ENCODE measurements at places on chromosomes 13 and 19.

DNA sequence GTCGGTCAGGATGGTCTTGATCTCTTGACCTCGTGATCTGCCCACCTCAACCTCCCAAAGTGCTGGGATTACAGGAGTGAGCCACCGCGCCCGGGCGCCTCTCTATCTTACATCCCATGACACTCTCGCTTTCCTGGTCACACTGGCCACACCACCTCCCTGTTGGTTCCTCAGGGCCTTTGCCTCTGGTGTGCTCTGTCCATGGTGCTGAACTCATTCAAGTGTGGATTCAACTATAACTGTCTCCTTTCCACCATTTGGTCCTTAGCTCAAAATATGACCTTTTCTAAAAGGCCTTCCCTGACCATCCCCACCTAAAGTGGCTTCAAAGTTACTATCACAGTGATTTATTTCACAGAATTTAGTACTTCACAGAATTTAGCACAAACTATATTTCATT is 3.7 kb upstream of the SMIM17 start:
- no peak for DNase-seq

DNA sequence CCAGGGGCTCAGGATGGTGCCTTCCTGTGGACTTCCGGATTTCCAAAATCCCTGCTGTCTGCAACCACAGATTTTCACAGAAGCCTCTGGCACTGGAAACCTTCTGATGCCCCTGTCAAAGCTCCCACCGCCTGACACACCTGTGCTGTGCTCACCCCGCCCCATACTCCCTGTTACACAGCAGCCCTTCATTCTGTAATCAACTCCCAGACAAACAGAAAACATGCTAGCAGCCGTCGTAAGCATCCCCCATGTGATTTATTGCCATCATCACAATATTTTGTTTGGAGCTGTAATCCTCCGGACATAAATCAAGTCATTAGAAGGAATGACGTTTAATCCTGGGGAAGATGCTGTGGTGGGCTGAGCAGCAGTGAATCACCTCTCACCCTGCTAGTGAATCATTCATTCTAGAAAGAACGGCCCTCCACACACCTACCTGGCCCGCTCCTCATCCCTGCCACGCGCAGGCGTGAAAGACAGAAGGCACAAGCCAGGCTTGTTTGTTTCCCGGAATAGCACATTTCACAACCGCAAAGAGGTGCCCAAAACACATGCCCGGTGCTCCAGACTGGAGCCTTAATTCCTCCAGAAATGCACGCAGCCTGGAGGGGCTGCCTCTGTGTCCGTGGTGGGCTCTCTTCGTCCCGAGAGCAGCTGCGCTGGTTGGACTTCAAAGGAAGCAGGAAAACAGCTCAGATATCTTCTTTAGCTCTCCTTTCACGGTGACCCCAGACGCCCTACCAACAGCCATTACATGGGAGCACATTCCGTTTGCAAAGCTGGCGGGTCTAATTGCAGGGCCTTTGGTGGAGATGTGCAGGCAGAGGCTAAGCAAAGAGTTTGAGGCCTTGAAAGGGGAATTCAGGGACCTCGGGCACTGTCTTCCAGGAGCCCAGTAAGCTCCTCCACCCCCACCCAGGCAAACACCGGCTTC is 41.3 kb upstream of the KCTD15 start:
- DNase-seq, result no peak

DNA sequence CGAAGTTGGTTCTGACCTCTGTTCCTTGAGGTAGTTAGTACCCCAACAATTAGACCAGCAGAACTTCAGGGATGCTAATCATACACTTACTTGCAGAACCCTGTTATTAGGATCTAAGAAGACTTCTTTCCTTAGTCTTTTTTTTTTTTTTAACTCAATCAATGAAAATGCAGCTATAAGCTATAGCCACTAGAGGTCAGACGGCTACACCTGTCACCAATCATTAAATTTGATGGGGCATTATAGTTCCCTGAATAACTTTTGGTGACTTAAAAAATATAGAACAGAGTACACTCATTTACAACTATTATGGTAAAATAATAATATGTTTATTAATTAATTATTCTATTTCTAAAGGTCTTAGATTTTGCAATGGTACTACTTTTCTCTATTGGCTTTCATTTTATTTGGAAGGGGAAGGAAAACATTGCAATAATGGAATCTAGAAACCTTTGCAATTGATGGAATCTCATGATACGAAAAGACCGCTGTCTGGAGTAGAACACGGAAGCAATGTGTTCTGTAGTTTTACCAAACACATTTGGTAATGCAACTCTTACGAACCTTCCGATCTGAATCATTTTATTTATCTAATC is 483.2 kb downstream of the DIAPH3 start:
- no peak for DNase-seq

DNA sequence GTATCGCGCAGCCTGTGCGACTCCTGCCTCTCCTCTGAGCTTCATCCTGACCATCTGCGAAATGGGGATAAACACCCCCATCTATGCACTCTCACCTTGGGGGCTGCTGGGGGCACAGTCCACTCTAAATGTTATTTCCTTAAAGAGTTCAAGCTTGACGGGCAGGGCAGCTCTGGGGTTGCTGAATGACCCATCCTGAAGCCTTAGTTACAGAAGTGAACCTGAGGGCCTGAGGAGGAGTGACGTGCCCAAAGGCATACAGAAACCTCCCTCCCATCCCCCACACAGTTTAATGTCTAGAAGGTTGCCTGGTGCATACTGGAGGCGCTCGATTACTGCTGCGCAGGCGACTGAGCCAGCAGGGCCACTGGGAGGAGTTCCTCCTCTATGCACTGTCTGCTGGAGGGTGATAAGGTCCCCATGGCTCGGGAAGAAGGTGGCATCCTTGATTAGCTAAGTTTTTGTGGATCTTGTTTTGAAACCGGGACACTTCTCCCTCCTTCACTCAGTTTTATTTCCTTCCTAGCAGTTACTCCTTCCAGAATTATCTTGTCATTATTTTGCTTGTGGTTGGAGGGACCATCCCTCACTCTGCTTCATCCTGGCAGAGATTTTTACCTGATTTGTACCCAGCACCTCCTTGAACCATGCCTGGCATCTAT is 572 bp upstream of the FKBP8 start:
- DNase-seq, result peak; percentile 69

DNA sequence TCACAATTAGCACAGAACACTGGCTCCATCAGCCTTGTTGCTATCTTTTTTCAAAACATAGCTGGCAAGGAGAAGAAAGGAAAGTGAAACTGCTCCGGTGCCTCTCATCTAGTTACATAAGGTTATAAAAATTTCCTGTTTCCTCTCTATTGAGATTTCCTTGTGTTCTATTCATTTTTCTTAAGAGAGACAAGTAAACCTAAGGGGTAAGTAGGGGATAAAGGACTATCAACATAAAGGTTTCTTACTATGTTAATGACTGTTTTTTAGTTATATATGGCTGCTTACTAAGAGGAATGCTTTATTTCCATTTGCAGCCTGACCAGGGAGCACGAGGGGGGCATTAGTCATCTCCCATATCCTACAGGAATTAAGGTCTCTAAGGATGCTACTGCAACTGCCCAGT is 73.2 kb upstream of the MLNR start:
- no peak for DNase-seq

GRCh38 chr13:33169273-33169980 is 116.1 kb downstream of the STARD13 start:
- no peak for DNase-seq

DNA sequence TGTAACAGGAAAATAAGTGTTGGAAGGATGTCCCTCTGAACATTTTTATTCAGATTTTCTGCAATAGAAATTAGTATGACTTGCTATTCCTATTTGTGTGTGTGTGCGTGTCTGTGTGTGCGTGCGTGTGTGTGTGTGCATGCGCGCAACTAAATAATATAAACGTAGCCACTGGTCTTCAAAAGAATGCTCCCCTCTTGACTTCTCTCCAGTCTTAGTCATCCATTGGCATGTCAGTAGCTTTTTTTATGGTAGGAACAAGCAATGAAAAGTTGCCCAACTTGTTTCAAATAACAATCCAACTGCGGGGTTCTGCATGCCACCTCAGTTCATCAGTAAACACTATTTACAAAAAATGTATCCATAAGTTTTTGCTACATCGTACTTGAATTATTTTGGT is 249.6 kb downstream of the GPC6 start:
- DNase-seq, result no peak

DNA sequence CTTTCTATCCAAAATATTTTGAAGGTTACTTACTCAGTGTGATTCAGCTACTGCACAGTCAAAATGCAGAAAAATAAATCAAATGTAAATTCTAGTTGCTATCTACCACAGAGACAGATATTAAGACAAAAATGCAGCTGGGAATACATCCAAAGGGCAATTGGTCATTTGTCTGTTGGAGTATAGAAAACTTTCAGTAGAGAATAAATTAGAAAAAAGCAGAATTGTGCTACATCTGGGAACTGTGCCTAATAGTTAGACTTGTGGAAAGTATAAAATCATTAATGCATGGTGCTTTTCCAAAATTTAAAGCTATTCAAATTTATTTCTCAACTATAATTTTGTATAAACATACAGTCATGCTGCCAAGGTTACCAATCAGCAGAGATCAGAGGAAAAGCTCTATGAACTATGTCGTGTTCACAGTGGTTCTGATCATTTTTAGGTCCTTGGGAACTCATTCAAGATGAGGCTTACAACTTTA is 1635.8 kb downstream of the PCDH9 start:
- DNase-seq, result no peak

DNA sequence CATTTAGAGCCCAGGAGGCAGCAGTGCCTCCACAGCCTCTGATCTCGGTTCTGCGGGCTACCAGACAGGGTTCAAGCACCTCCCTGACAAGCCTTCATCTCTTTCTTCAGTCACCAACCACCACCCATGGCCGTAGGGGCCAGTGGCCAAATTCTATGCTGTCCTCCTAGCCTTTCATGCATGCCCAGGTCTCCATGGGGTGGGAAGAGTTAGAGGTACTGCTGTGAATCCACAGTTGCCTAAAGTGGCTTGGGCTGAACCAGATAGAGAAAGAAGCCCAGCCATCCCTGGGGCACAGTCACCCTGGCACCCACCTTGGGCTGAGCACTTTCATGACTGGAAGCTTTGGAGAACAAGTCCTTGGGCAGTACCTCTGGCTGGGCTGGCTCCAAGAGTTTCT is 97.4 kb downstream of the ZDHHC20 start:
- no peak for DNase-seq

DNA sequence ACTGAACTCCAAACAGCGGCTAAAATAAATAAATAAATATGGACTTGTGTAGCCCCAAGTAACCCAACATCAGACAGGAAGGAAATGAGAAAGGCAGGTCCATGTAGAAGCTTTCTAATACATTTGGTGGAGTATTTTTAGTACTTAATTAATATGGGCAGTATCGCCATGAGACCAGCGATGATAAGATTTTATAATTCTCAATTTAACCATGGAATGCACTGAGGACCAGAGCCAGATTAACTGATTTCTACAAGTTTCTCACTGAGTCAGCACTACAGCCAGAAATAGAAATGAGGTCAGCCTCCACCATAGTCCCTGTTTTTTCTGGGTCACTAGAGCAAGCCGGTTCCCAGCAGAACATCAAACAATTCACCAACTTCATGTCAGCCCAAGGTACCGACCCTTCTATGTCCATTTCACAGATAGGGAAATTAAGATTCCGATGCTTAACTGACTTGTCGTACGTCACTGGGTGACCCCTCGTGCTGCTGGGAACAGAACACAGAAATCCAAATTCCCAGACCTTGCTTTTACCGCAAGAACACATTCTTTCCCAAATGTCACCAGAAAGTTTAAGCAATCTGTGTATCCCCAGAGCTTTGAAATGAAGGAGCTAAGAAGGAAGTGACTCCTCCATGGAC is 90.4 kb downstream of the COL4A1 start:
- no peak for DNase-seq

GRCh38 chr13:37561031-37561430 is 37.5 kb downstream of the POSTN start:
- no peak for DNase-seq
